ENCODE measurements at places on chromosomes 5 and 9.

GRCh38 chr5:114089259-114089658 lies 272.6 kb upstream of the KCNN2 start:
- no peak for DNase-seq

DNA sequence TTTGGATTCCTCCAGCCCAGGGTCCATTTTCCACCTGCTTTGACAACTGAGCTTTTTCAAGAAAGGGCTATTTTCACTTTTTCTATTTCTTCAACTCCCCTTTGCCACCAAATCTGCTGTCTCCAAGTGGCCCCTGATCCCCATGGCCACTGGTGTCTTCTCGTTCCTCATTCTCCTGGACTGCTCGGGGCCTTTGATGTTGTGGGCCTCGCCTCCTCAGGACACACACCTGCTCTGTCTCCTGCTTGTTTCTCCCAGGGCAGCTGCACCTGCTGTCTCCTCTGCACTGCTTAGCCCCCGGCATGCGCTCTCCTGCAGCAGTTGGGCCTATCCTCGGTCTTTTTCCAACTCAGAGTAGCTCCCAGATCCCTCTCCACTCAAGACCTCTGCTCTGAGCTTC lies 16.3 kb upstream of the NANS start:
- no peak for DNase-seq

GRCh38 chr5:1865486-1865885 lies 17.2 kb downstream of the IRX4 start:
- no peak for DNase-seq

GRCh38 chr5:96530901-96531300 lies 97.9 kb upstream of the PCSK1 start:
- DNase-seq = no peak

DNA sequence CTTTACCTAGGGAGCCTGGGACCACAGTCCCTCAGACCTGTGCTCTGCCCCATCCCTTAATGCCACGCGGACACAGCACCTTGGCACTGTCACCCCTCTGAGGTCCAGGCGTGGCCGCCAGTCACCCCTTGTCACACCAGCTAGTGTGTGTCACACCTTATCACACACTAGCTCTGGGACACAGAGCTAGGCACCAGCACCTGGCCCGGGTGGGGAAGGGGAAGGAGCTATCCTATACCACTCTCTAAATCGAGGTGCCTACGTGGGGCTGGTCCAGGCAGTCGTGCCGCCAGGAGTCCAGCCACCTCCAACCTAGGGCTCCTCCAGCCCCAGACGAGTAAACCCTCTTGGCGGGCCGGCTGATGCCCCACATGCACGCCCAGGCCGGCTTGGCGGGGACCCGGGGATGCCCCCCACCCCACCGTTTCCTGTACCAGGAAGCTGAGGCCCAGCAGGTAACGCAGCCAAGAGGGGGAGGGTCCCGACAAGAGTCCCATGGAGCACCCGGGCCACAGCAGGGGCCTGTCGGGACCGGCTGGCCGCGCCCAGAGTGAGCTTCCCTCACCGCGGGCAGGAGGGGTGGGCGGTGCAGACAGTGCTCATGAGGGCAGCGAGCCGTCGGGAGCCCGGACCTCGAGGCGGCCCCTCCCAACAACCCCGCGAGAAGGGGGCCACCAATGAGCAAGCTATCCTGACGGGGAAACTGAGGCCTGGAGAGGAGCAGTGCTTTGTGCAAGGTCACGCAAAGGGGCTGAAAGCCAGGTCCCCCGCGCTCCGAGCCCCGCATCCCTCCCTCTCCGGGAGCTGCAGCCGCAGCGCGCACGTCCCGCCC lies 550 bp downstream of the CORO2A start:
- no peak for DNase-seq

DNA sequence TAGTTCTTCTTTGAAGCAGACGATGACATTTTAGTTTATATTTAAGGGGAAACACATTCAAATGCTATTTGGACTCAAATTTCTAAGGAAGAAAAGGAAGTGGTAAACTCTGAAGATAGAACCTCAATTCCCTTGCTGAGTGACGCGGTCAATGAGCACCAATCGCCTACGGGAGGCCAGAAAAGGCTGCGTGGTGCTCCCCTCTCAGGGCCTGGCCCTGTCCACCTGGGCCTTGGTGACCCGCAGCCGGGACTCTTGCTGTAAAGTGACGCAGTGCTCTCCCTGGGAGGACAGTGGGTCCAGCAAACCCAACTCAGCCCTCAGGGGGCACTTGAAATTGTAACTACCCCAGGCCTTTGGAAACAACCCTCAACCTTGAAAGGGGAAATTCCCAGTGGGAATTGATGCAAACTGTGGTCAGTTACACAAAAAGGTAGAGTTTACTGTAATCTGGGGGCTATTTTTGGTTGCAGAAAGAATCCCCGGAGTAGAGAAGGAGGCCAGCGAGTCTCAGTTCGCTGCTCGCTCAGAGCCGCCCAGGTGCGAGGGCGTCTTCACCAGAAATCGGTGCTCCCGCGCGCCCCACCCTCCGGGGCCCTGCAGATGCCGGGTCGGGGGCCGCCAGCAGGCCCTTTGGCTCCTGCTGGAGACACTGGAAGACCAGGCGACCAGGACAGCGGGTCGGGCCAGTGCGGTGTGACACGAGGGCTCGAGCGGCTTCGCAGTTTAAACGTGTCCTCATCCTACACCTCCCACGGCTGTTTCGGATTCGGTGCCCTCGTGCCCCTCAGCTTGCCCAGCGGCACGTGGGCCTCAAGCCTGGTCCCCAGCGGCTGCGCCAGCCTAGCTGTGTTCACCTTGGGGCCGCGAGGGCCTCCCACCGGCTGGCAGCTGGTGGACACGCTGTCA lies 1.4 kb upstream of the ANKRD33B start:
- DNase-seq = no peak

- DNase-seq = no peak
Observed at GRCh38 chr5:77743181-77743580, 33.0 kb downstream of the TBCA start.

DNA sequence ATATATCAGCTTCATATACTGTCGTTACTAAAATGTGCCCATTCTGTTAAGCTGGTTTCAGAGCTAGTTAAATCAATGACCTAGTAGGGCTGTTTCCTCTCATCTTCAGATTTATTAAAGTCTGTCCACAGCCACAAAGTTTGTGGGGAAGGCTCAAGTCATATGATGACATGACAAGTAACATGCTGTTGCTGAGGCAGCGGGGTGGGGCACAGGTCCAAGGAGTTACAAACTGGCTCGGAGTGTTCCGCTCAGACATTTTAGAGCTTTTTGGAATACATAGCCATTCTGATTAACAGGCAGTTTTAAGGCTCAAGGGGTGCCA lies 2.7 kb upstream of the ANP32B start:
- DNase-seq = no peak

Data from AG09309 (cell line).